T-cell (primary cell): ENCODE measurements at places on chromosomes 3 and 15.

DNA sequence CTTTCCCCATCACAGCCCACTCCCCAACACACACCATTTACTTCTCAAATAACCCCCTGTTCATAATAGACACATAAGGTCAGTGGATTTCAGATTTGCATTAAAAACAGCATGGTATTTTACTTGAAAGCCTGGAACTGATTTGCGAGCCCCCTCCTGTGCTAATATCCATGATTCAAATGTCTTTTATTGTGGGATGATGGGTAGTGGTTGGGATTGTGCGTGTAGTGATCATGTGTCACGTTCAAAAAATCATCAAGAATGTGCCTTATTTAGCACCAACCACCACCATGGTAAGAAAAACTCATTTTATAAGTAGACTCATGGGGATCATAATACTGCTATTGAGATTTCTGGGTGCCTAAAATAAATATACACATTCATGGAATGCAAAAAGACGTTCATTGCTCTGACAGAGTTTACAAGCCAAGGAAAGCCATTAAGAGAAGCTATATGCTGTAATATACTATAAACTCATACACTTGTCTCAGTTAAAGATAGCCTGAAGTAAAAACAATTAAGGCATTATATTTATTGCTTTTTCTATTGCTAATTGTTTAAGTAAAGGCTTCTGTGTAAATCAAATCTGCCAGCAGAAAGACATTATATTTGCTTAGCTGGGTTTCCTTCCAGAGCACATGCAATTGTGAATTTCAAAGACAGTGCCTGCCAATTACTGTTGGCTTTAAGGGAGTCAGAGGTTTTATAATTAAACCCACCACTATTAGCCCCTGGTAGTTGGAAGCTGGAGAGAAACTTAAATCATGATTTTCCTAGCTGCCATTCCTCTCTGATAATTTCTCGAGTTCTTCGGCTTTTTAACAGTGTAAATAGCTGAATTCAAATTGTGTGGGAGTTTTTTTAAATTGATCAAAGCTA is 4.0 kb downstream of the TRAT1 start:
- no peak for DNase-seq

- no peak for DNase-seq
Measured at GRCh38 chr3:143433787-143434378, 314.3 kb downstream of the CHST2 start.

DNA sequence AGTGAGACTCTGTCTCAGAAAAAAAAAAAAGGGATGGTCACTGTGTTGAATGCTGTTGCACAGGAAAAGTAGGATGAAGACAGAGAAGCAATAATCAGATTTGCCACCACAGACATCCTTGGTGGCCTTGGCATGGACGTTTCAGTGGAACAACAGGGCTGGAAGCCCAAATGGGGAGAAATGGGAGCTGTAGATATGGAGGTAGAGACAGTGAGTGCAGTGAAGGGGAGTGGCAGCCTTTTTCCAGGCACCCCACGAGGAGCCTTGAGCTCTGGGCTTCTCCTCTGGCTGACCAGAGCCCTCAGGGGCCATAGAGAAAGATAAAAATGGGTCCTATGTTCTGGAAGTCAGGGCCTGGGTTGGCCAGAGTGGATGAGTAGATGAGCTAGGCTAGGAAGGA is 12.3 kb upstream of the DOCK3 start:
- DNase-seq = no peak

GRCh38 chr3:19190126-19190525 is 41.8 kb downstream of the KCNH8 start:
- no peak for DNase-seq

DNA sequence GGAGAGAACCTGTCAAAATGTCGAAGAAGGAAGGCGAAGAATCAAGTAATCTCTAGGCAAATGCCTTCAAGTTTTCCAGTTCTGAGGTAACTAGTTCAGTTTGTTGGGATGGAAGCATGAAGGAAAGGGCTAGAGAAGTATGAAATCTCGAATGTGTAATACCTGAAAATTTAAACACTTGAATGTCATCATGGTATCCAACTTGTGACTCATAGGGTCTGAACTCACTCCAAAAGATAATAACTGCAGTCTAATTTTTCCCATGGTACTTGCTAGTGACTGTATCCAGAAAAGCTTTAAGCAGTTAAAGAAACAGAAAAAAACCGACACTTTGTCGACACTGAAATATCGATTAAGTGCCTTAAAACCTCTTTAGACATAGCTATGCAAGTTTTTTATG is 102.9 kb upstream of the CHRM5 start:
- DNase-seq = no peak

DNA sequence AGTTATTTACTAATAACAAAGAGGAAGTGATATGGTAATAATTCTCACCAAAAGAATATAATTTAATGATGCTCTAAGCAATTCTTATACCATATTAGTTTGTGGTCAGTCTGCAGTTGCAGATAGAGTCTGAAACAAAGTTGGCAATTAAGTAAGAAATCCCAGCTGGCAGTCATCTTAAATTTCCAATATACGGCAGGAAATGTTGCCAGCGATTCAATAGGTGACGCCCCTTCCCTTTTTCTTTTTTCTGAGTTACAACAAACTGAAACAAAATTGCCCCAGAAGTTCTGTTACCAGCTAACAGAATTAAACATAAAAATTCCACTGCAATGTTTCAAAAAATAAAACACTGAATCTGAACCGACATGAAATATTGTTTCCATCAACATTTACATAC is 26.7 kb downstream of the LRRFIP2 start:
- DNase-seq = no peak

DNA sequence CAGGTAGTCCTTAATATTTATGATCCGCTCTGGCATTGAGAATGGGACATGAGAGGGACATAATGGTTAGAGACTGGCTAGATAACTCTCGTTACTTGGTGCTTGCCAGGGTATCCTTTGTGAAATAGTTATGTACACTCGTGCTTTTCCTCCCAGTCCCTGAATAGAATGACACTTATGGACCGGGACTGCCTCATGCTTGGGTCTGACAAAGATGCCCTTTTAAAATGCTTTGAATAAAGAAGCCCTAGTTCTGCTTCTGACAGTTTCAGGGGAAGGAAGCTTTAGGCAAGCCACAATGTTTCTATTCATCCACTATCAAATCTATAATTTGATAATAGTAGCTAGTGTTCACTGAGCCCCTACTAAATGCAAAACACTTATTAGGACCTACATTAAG is 29.4 kb downstream of the POLR2M start:
- no peak for DNase-seq

DNA sequence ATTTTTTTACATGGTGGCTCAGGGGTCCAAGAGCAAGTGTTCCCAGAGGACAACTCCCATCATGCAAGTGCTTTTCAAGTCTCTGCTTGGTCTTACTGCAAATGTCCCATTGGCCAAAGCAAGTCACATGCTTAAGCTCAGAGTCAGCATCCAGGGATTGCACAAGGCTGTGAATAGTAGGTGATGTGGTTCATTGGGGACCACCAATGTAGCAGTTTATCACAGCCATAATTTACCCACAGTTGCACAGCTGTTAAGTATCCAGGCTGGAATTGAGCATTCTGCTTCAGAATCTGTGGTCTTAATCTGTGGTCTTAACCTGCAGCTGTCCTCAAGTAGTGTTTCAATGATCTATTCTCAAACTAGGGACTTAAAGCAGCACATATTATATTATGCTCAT is 71.4 kb upstream of the PLCL2 start:
- no peak for DNase-seq

- no peak for DNase-seq
Measured at GRCh38 chr15:78650022-78650421, 9.0 kb upstream of the CHRNB4 start.

DNA sequence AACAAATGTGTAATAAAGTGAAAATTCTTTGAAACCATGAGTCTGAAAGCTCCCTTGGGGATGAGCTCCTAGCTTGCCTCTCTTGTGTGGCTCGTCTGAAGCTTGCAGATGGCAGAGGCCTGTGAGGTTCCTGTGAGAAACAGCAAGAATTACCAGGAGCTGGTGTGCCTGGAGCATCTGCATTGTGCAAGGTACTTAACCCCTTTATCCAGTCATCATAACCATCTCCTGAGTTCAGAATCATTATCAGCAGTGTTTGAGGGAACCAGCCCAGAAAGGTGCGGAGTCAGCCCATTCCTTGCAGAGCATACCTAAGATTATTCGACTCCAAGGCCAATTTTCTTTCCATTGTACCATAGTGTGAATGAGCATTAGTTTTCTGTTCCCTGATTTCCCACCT is 51.7 kb upstream of the TRA2B start:
- DNase-seq = no peak

DNA sequence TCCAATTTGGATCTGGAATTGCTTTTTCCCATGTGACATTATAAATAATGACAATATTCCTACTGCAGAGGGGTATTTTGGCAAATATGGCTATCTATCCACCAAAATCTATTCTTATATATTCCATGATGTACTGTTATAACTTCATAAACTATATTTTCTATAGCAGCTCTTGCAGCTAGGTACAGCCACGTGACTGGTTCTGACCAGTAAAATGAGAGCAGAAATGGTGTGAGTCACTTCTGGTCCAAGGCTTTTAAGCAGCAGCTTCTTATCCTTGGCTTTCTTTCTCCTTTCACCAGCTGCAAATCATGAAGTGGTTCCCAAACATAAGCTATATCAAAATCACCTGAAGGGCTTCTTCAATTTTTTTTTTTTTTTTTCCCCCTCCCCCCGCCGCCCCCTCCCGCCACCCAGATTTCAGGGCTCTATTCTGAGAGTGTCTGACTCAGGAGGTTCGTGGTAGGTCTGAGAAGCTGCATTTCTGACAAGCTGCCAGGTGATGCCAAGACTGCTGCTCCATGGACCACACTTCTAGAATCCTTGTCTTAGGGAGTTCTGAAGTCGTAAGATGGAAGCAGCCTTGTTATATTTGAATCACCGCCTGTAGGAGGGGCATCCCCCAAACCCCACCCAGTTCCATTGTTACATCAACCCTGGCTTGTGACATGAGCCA is 357.5 kb downstream of the CHST2 start:
- no peak for DNase-seq

DNA sequence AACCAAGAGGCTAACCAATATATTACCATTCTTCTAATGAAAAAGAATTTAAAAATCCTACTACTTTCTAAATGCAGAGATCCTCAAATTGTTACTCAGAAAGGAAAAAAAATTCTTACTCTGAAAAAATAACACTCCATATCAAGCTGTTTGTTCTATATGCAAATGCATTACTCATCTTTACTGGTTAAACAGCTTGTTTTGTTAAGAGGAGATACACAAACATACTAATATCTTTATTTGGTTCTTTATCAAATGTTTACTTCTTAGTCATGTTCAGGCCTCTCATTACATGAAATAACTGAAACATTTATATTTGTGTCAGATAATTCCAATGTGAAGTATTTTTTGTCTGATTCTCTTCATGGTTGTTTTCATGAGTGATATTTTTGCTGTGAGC is 146.8 kb downstream of the PCCB start:
- no peak for DNase-seq

DNA sequence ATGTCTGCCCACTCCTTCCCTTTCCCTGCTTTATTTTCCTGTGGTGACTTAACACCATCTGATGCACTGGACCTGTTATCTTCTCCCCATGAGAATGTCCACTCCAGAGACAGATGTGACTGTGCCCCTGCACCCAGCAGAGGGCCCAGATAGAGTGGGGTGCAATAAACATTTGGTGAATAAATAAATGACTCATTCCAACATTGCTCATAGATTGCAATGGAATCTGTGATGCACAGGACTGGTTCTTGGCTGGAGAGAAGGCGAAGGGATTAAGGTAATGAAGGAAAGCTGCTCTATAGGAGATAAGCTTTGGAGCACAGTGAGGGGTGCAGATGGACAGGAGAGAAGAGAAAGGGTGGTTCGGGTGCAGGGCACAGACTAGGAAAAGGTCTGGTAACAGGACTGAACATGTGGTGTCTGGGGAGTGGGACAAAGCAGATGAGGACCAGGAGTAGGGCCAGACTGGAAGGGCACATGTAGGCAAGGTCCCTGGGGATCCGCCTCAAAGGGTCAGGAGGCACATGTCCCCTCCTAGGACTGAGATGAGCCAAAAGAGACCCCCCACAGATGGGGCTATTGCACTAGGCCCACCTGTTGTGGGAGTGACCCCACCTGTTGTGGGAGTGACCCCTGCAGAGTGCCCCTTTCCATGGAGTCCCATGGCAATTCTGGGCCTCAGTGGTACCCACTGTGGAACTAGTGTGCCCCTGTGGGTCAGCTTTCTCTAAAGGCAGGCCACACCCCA is 17.5 kb upstream of the POC1A start:
- no peak for DNase-seq

GRCh38 chr15:93488296-93488713 is 399.3 kb upstream of the RGMA start:
- no peak for DNase-seq

DNA sequence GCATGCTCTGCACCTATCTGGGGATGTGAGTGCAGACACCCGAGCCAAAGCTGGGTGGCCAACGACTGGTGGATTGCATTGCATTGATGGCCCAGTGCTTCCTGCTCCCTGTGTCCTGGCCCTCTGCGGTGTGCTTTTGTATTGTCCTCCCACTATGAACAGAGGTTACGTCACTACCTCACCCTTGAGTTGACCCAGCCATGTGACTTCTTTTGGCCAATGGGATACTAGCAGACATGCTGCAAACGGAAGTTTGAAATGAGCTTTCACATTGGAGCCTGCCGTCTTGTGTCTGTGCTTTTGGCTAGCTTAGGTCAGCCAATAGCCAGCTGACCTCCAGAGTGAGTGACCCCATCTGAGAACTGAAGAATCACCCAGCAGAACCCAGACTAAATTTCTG is 15.3 kb upstream of the TBC1D21 start:
- no peak for DNase-seq

DNA sequence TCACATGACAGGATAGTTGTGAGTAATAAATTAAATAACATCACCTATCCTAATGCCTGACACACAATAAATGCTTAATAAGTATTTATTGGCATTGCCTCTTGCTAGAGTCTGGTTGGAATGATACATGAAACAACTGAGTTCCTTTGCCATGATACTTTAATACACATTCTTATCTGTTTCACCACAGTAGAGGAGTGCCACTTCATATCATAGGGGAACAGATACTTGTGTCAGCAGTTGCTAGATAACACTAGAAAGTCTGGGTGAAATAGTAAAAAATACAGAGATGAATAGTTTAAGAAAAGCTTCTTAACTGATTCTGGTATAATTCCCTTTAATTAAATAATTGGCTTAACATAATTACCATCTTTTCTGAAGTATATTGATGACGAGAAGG is 380.0 kb upstream of the GOLIM4 start:
- DNase-seq = no peak

GRCh38 chr3:4218456-4219226 is 84.5 kb upstream of the SETMAR start:
- no peak for DNase-seq

DNA sequence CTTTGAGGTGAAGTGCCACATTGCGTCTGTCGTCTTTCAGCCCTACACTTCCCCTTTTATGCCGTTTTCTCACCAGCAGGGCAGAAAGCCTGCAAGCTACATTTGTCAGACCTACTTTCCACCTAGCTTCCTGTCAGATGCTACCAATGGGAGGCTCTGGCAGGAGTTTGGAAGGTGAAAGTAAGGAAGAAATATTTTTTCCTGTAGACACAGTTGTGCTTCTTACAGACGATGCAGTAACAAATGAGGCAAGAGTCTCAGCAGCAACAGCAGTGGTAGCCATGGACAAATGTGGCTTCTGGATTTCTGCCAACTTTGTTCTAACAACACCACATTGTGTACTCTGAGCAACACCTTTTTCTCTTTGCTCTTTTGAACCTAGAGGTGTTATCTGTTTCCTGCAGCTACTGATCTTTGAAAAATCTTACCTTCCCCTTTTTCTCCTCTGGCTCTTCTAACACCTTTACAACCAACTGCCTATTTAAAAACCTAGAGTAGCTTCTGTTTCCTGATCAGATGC is 70.6 kb upstream of the STT3B start:
- DNase-seq = peak; percentile 63

GRCh38 chr3:3134750-3135448 is 8.2 kb downstream of the TRNT1 start:
- no peak for DNase-seq
